ENCODE measurements at places on chromosomes 6 and 20. TPM values are rescaled to one million over a fixed set of nuclear protein-coding genes. Genes with fewer than 3 reads are reported as not detected.

Gene FHL5
- not detected for total RNA-seq

Gene IBTK
- total RNA-seq: 39.0 TPM

Gene KIAA1755
- total RNA-seq: 2.8 TPM

Gene TOX2
- 24.8 TPM for total RNA-seq

Gene CLPSL2
- not detected for total RNA-seq

Gene UCKL1
- total RNA-seq: 23.4 TPM

Gene AP5S1
- total RNA-seq: 23.1 TPM

Gene POU5F1
- total RNA-seq: not detected

Gene SLC16A10
- not detected for total RNA-seq

Gene HLA-DMB
- total RNA-seq: not detected

Gene FAM209B
- not detected for total RNA-seq

Gene BANF2
- not detected for total RNA-seq

Gene IYD
- not detected for total RNA-seq

Gene SRMS
- not detected for total RNA-seq

Gene WFDC5
- not detected for total RNA-seq

Gene TEAD3
- 23.6 TPM for total RNA-seq

Gene CEBPB
- total RNA-seq: 45.0 TPM

Gene NKAIN4
- total RNA-seq: not detected

Gene ZBTB12
- total RNA-seq: 2.3 TPM

Gene EFHC1
- total RNA-seq: 35.5 TPM

Measured in myometrial cell (primary cell).